ENCODE measurements at places on chromosomes 6 and 20. TPM values are rescaled to one million over a fixed set of nuclear protein-coding genes. Genes with fewer than 3 reads are reported as not detected.

Gene MATN4
- not detected for total RNA-seq

Gene RIMS4
- total RNA-seq, result 5.3 TPM

DNA sequence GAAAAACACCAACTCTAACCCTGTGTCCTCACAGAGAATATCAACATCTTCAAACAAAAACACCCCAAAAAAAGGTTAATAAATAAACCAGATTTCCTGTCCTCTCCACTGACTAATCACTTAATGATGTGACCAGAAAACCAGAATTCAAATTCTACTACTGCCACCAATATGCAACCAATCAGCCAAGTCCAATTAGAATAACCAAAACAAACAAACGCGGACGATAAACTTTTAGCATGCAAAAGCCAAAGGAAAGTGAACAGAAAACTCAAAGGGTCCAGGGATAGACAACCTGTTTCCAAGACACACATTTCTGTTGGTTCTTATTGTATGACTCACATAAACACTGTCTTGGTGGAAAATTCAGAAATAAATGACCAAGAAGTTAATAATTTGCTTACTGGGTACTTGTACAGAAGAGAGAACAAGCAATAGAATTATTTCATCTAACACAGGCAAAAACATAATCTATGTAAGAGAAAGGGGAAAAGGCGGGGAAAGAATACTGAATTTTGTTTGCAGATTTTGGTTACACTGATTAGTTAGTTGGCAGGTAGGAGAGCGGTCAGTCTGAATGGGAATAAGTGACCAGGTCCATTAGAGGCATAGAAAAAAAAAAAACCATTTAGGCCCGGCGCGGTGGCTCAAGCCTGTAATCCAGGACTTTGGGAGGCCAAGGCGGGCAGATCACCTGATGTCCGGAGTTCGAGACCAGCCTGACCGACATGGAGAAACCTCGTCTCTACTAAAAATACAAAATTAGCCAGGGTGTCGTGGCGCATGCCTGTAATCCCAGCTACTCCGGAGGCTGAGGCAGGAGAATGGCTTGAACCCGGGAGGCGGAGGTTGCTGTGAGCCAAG, 34.1 kb downstream of the HFE start:
- H3K27ac ChIP-seq, result peak overlapping the region; percentile 47
- H3K4me1 ChIP-seq, result no peaks in the 10 kb centered on the region
- no peaks in the 10 kb centered on the region for H3K36me3 ChIP-seq
- DNase-seq, result no peak
- H3K4me3 ChIP-seq, result no peak overlapping the region

Gene OTOR
- not detected for total RNA-seq

DNA sequence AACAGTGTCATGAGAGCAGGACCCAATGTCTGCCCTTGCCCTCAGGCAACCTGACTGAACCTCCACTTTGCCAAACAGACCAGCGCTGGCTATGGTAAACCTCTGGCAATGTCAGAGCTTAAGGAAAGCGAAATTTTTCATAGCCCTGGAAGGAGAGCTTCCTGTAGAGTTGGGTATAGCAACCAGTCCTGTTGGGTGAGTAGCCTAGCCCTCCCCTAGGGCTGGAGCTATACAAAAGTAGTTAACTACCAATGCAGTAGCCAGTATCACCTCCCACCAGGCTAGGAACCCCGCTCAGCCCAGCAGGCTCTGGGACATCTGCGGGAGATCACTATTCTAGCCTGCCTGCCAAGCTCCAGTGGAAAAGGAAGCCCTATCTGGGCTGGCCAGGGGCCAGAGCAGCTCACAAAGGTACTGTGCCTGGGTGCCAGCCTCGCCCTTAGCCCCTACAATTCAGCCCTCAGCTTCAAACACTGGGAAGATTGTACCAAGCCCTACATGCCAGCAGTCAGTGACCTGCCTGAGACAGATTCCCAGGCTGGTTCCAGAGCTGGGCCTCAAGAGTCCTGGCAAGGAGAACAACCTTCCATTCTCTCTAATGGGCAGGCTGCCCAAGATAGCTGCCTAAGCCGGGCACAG, 7.9 kb downstream of the WFDC3 start:
- no peaks in the 10 kb centered on the region for H3K36me3 ChIP-seq
- peak; percentile 29 for DNase-seq
- no peaks in the 10 kb centered on the region for H3K4me1 ChIP-seq
- H3K27me3 ChIP-seq, result no peaks in the 10 kb centered on the region

Gene DNAH8
- not detected for total RNA-seq

DNA sequence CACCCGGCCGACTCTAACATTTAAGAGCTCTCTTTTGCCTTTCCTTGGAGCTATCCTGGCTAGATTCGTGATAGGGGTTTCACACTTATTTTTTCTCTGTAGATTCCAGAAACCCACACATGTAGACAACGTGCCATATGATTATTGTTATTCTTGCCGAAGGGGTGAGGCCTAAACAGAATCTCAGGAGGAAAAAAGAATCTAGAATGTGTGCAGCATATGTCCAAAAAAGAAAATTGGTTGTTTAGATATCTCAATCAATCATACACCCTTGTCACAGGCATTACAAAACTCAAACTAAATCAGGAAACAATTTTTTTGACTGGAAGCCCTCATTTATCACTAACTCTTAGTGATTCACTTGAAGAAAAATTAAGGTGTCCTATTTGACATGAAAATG, 66.9 kb upstream of the TGM3 start:
- H3K27ac ChIP-seq, result no peak overlapping the region
- H3K27me3 ChIP-seq, result no peaks in the 10 kb centered on the region
- H3K4me1 ChIP-seq, result no peaks in the 10 kb centered on the region
- H3K36me3 ChIP-seq, result no peaks in the 10 kb centered on the region

- H3K36me3 ChIP-seq, result no peaks in the 10 kb centered on the region
- H3K4me1 ChIP-seq, result no peaks in the 10 kb centered on the region
- DNase-seq, result no peak
- no peak overlapping the region for H3K4me3 ChIP-seq
- H3K27ac ChIP-seq, result no peak overlapping the region
- no peaks in the 10 kb centered on the region for H3K27me3 ChIP-seq
These were observed 88.1 kb upstream of the THBS2 start for GRCh38 chr6:169341706-169342105.

DNA sequence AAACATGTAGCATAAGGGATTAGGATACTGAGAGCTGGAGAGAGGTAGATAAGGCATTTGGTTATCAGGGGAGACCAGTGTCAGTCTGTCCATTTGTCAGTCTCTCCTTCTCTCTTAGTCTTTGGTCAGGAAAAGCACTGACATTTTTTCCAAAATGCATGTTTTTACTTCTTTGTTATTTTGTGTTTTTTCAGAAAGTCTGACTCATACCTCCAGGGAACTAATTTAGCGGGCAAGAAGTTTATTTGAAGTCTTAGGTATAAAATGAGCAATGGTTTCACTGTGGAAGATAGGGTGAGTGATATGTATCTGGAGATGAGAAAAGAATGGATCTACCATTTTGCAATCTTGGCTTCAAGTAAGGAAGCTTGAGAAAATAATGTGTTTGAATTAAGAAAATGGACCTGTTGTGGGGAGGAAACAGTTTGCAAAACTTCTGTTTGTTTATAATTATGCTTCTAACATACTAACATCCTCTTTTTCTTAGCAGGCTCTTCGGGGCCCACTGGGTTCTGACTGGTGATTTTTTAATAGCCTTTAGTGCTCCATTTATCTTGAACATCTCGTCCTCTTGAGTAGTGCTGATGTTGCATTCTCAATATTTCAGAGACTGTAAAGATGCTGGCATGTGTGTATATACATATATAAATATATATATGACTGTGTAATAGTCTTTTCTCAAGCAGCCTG, 66.9 kb upstream of the FABP7 start:
- no peak overlapping the region for H3K4me3 ChIP-seq
- H3K4me1 ChIP-seq, result peaks cover 14% of the 10 kb centered on the region
- H3K36me3 ChIP-seq, result no peaks in the 10 kb centered on the region

GRCh38 chr6:137978252-137978896, 111.3 kb downstream of the TNFAIP3 start:
- no peaks in the 10 kb centered on the region for H3K27me3 ChIP-seq
- H3K4me1 ChIP-seq, result no peaks in the 10 kb centered on the region
- H3K36me3 ChIP-seq, result no peaks in the 10 kb centered on the region

DNA sequence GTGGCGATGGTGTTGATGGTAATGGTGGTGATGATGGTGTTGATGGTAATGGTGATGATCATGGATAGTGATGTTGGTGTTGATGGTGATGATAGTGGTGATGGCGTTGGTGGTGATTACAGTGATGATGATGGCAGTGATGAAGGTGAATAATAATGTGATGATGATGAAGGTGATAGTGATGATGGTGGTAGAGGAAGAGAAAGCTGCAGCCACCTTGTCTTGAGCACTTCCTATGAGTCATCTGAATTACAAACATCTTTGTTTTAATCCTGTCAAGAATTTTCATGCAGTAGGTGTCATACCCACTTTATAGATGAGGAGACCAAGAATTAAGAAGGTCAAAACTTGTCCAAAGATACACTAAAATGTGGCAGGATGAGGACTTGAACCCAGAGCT, 242.4 kb downstream of the TAF4 start:
- DNase-seq, result no peak
- H3K36me3 ChIP-seq, result no peaks in the 10 kb centered on the region
- no peak overlapping the region for H3K4me3 ChIP-seq
- no peak overlapping the region for H3K27ac ChIP-seq
- H3K4me1 ChIP-seq, result no peaks in the 10 kb centered on the region

Gene RNF182
- total RNA-seq, result 1.3 TPM

Gene TMEM30A
- 25.3 TPM for total RNA-seq

Gene CCN6
- not detected for total RNA-seq

GRCh38 chr6:148611213-148611612, 135.6 kb upstream of the UST start:
- H3K27ac ChIP-seq, result no peak overlapping the region
- no peaks in the 10 kb centered on the region for H3K4me1 ChIP-seq
- no peak overlapping the region for H3K4me3 ChIP-seq
- H3K27me3 ChIP-seq, result no peaks in the 10 kb centered on the region
- no peaks in the 10 kb centered on the region for H3K36me3 ChIP-seq

Gene TRDN
- 33.1 TPM for total RNA-seq

GRCh38 chr6:14550410-14550809, 432.8 kb downstream of the CD83 start:
- no peaks in the 10 kb centered on the region for H3K27me3 ChIP-seq
- DNase-seq, result no peak
- no peak overlapping the region for H3K4me3 ChIP-seq
- H3K36me3 ChIP-seq, result no peaks in the 10 kb centered on the region
- H3K27ac ChIP-seq, result no peak overlapping the region
- peaks cover 21% of the 10 kb centered on the region for H3K4me1 ChIP-seq

- no peaks in the 10 kb centered on the region for H3K27me3 ChIP-seq
- no peak overlapping the region for H3K27ac ChIP-seq
- peaks cover 6% of the 10 kb centered on the region for H3K4me1 ChIP-seq
These were observed 277.7 kb downstream of the ADGB start for GRCh38 chr6:146876271-146877151.

Gene OXT
- not detected for total RNA-seq

- H3K27ac ChIP-seq, result peak overlapping the region; percentile 89
- H3K36me3 ChIP-seq, result no peaks in the 10 kb centered on the region
- H3K4me3 ChIP-seq, result peak overlapping the region; percentile 78
- no peak for DNase-seq
- peaks cover 9% of the 10 kb centered on the region for H3K4me1 ChIP-seq
These were observed 1.4 kb upstream of the TRIM39 start for GRCh38 chr6:30325150-30325872.

All from cardiac muscle cell (in vitro differentiated cells and primary cell).